Thymus (tissue), 14 donors: ENCODE measurements at places on chromosomes 6 and 20. TPM values are rescaled to one million over a fixed set of nuclear protein-coding genes. Genes with fewer than 3 reads are reported as not detected.

- DNase-seq = no peak
Measured at GRCh38 chr20:33656010-33656782, 5.9 kb upstream of the C20orf144 start.

GRCh38 chr6:22399693-22400092 lies 102.9 kb upstream of the PRL start:
- DNase-seq = no peak

DNA sequence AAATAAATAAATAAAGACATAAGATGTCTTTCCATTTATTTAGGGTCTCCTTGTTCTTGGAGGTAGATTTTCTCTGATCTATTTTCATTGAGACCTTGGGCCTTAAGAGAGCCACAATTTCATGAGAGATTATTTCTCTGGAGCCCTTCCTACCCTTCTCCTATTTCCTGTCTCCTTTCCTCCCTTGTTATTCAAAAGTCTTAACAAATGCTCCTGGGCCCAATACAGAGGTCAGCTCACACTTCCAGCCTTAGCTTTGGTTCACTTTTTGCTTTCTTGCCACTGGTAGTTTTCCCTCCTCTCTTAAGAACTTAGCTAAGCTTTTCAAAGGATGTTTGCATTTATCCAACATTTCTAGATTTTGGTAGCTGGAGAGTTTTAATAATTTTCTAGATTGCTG lies 44.0 kb downstream of the PTPRA start:
- DNase-seq = no peak

DNA sequence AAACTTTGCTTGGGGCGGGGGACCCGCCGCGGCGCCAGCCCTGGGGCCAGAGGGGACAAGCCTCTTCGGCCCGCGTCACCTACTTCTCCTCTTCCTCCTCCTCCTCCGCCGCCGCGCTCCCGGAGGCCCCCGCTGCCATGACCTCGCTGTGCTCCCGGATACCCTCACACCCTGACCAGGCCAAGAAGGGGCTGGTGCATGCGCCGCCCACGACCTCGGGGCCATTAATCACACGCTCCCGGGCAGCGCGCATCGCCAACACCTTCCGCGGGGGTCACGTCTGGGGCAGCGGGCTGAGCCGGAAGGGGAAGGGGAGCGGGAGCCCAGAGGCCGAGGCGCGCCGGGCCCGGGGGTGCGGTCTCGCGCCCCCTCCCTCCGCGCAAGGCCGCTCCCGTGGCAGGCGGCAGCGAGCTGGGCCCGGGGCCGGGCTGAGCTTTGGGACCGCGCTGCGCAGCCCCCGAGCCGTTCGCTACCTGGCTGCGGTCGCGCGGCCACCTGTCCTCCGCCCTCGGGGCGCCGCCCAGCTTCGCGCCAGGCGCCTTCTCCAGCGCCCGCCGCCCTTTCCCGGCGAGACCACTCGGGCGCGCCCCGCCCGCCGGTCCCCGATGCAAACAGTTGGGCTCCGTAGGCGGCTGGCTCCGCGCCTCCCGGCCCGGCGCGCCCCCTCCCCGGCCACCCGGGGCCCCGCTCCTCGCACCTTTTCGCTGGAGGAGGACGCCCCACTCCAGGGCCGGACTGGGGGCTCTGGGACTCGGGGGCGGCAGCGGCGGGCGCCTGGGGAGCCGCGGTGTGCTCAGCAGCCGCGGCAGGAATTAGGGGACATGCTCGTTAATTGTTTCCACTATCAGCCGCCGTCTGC lies 575 bp upstream of the CNR1 start:
- no peak for DNase-seq

DNA sequence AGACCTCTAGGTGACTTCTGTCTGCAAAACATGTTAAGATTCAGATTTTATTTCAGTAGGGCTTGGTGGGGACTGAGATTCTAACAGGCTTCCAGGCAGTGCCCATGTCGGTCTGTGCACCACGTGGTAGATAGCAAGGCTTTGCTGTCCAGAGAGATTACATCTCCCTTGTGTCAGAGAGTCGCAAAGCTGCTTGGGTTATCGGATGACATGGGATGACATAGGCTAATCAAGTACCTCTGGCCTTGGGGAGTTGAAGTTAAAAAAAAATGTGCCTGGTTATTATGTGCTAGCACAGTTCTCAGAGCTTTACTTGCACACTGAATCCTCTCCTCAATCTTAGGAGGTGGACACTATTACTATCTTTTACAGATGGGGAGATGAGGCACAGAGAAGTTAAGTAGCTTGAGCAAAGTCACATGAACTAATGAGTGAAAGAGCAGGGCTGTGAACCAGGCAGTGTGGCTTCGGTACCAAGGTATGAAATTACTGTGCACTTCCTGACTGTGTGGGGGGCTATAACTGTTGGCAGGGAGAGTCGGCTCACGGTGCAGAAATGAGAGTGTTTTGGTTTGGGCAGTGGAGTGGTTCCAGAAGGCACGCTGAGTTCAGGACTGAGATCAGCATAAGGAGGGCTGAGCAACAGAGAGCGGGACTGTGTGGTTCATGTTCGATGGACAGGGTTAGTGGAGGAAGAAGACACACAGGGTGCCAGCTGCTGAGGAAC lies 41.1 kb downstream of the FARS2 start:
- no peak for DNase-seq

DNA sequence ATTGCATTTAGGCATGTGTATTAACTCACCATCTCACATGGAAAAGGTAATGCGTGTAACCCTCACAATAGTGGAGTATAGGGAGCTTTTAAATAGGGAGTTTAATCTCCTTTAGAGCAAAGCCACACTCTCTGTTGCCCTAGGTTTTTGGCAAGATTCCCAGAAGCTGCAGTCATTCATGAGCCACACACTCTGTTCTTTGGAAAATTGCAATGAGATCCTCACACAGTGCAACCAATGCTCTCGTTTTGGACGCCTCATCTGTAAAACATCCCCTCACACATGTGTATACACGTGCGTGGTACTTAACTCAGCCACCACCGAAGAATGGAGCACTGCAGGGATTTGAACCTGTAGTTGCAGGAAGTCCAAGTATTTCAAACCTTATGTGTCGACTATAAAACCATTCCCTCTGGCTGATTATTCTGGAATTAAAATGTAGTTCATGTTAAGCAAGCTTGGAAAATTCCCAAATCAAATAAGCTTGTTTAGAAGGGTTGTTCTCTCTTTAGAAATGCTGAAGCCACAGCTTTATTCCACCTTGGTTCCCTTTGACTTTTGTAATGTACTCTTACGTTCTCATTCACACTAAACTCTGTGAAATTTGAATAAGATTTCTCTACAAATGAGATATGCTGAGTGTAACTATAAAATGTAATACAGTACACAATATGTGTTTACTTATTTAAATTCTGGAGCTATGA lies 489.8 kb upstream of the MANEA start:
- DNase-seq = no peak

DNA sequence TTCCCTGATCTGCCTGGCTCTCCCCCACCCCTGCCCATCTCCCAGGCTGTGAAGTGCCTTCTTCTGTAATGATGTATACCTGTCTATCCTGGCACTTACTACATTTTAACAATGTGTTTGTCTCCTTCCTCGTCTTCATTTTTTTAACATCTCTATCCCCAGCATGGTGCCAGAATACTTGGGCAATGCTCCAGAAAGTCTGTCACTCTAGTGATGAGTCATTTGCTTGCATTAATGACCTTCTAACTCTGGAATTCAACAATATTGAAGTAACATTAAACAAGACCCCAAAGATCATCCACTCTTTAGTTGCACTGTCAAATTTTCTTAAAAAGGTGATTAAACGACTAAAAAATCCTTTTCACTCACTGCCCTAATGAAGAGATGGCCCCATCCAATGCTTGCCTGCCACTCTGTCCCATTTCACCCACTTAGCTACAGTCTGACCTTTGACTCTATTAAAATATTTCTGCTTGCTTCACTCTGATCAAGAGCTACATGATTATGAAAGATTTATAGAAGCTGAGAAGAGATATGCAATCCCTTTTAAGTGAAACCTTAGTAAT lies 7.7 kb upstream of the KLHL31 start:
- DNase-seq = no peak

DNA sequence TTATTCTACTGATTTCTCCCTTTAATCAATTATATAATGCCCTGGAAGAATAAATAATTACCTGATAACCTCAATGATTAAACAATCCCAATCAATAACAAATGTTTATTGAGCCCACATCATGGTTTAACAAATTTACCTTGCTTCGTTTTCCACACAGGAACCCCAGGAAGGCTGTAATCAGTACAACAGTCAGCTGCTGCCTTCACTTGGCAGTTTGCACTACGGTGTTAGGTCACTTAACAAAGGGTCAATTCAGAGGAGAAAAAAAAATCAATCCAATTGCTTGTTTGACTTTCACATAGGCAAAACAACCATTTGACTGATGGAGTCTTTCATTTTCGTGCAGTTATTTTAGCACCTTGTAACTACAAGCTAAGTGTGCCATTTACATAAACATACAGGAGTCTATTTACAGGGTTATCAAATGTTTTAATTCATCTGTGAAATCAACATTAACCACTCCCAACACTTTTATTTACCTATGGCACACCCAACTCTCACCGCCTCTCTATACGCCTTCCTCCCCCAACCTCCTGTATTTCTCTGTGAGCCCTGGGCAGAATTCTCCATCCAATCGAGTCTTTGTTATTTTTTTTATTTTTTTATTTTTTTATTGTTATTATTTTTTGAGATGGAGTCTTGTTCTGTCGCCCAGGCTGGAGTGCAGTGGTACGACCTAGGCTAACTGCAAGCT lies 140.4 kb upstream of the TAB2 start:
- no peak for DNase-seq

DNA sequence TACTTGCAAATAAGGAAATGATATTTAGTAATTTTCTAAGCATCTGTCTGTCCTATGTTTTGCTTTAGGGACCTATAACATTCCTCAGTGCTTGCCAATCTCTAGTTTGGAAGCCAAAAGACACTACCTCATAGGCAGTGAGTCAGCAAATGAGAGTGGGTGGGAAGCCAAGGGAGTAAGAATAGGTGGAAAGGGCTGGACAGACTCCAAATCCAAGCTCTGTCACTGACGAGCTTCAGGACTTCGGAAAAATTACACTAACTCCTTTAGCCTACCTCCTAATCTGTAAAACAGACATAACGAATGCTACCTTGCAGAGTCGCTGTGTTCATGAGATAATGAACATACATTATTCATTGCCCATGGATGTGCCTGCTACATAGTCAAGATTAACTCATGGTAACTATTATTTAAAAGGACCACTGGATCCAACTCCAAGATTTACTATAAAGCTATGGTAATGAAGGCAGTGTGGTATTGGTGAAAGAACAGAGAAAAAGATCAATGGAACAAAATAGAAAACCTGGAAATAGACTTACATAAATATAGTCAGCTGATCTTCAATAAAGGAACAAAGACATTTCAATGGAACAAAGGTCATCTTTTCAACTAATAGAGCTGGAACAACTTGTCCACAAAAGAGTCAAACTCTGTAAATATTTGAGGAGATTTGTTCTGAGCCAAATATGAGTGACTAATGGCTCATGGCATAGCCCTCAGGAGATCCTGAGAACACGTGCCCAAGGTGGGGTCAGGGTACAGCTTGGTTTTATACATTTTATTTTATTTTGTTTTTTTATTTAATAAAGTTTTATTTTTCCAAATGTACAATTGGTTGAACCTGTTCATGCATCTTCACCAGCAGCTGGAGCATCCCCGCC lies 64.1 kb downstream of the FAM50B start:
- no peak for DNase-seq

- DNase-seq = no peak
Measured at GRCh38 chr6:164693944-164694343, 615.5 kb downstream of the C6orf118 start.

GRCh38 chr6:81997090-81997926 lies 244.8 kb upstream of the TENT5A start:
- no peak for DNase-seq

GRCh38 chr6:145600299-145600698 lies 135.0 kb downstream of the EPM2A start:
- no peak for DNase-seq

- peak; percentile 74 for DNase-seq
Measured at GRCh38 chr6:149028767-149029405, 282.1 kb downstream of the UST start.

GRCh38 chr20:2203436-2203835 lies 92.4 kb upstream of the TGM3 start:
- DNase-seq = no peak

- no peak for DNase-seq
Measured at GRCh38 chr20:17735959-17736621, 36.3 kb downstream of the BANF2 start.

DNA sequence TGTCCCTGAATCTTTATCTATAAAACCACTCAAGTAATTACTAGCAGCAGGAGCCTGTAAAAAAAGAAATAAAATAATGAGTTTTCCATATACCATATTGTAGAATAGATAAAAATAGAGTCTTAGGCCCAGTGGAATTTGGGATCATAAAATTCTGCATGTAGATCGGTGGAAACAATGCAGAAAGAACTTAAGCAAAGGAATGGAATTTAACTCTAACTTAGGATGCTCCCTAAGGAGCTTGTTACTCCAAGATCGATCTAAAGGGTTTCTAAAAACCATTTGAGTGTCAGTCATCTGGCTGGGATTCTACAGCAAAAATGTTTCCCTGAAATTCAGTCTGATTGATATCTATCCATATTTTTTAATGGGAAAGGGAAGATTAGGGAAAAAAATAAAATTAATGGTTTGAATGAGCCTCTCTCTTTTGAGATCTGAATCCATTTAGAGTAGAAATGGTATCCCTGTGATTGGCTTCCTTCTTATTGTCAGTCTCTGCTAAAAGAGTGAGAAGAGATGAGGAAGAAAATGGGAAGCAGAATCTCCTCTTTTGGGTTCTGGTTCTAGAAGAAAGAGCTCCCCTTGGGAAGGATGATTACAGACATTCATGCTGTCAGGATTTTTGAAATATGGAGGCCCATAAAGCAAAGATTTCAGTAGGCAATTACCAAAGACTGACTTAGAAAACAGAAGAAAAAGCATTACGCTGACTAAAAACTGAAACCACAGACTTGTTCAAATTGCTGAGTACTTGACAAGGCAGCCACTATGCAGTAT lies 564.3 kb upstream of the MARCKS start:
- no peak for DNase-seq

DNA sequence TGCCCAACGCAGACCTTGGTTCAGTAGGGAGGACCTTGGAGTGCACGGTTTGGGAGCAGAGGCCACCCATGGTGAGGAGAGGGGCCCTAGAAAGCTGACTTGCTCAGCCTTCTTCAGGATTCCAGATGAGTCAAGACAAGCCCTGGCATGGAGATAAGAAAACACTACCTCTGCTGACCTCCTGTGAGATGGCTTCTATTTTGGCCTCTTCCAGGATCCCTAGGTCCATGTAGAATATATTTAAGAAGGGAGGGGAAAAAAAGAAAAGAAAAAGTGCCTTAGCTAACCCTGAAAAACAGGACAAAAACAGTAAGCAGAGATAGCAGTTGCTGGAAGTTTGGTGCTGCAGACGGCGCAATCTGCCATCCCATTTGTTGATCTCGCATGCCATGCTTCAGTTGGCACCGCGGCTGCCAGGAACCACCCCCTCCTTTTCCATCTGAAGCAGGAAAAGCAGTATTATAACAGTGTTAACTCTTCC lies 100.0 kb downstream of the ARMC2 start:
- DNase-seq = no peak

Gene GSTA3
- total RNA-seq = not detected

Gene EYA2
- total RNA-seq = 11.1 TPM

Gene COL12A1
- total RNA-seq = 16.3 TPM

Gene CDH4
- 0.61 TPM for total RNA-seq

Gene LINC00237
- total RNA-seq = not detected

Gene NRSN2
- 3.8 TPM for total RNA-seq

Gene ELOVL4
- total RNA-seq = 41.6 TPM

Gene MUC21
- under 0.01 TPM for total RNA-seq

Gene HELZ2
- 14.8 TPM for total RNA-seq

Gene HFE
- 1.7 TPM for total RNA-seq

Gene RIPPLY2
- 0.28 TPM for total RNA-seq

Gene TTLL9
- total RNA-seq = 0.05 TPM

Gene ATAT1
- total RNA-seq = 2.9 TPM

Gene LKAAEAR1
- 0.80 TPM for total RNA-seq
